Gastrocnemius medialis (tissue), 4 donors: ENCODE measurements at places on chromosomes 16 and 17.

- DNase-seq, result no peak
Measured at GRCh38 chr16:22665803-22666202, 148.2 kb upstream of the HS3ST2 start.

DNA sequence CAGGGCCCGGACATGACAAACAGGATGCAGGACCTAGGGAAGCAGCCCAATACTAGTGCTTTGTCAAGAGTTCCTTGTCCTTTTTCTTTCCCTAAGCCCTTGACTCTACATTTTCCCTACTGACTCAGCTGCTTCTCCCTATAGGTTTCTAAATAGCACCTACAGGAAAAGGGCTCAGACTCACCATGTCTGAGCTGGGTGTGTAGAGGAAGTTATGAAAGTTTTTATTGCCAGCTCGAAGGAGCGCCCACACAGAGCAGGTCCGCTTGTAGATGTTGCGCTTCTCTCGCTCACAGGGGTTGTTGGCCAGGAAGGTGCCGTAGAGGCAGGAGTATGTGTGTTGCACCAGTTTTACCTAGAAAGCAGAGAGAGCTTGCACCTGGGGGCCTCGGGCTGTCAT is 10.6 kb downstream of the MTMR4 start:
- DNase-seq, result no peak

- no peak for DNase-seq
Measured at GRCh38 chr17:48595278-48595999, 1.9 kb upstream of the HOXB5 start.

GRCh38 chr16:17970816-17971331 is 365.7 kb downstream of the NPIPA8 start:
- peak; percentile 67 for DNase-seq

DNA sequence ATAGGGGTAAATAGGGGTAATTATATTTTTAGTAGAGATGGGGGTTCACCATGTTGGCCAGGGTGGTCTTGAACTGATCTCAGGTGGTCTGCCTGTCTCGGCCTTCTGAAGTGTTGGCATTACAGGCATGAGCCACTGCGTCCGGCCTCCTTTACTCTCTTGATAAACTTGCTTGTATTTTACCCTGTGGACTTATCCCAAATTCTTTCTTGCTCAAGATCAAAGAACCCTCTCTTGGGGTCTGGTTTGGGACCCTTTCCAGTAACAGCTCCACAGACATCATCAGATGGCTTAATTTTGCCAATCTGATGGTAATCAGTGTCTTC is 5.6 kb upstream of the C1QTNF1 start:
- DNase-seq, result no peak

- no peak for DNase-seq
Measured at GRCh38 chr17:72104164-72104862, 16.5 kb upstream of the SOX9 start.

- DNase-seq, result no peak
Measured at GRCh38 chr17:44113868-44114840, 9.3 kb downstream of the HDAC5 start.

DNA sequence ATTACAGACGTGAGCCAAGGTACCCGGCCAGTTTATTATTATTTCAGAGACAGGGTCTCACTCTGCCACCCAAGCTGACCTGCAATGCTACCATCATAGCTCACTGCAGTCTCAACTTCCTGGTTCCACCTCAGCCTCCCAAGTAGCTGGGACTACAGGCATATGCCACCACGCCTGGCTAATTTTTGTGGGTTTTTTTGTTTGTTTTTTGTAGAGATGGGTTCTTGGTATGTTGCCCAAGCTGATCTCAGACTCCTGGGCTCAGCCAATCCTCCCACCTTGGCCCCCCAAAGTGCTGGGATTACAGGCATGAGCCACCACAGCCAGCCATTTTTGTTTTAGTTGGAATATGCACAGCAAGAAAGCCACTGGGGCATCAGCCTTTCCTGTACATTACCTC is 115.7 kb downstream of the MRM1 start:
- DNase-seq, result no peak

- DNase-seq, result no peak
Measured at GRCh38 chr16:30108059-30108850, 5.1 kb downstream of the GDPD3 start.

DNA sequence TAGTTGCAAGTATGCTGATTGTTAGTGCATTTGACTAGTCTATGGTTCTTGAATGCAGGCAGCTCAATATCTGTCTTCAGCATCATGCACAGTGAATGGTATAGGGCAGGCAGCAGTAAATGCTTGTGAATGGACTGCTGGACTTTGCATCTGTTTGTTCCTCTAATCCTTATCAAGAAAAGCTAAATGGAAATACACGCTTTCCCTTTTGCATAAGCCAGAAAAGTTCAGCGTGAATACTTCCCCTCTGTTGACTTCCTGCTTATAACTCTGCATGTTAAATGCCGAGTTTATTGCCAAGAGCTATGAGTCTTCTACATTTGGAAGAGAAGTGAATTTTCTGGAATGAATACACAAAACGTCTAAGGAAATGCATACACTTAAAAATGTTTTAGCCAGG is 127.9 kb upstream of the CPHXL start:
- DNase-seq, result no peak

DNA sequence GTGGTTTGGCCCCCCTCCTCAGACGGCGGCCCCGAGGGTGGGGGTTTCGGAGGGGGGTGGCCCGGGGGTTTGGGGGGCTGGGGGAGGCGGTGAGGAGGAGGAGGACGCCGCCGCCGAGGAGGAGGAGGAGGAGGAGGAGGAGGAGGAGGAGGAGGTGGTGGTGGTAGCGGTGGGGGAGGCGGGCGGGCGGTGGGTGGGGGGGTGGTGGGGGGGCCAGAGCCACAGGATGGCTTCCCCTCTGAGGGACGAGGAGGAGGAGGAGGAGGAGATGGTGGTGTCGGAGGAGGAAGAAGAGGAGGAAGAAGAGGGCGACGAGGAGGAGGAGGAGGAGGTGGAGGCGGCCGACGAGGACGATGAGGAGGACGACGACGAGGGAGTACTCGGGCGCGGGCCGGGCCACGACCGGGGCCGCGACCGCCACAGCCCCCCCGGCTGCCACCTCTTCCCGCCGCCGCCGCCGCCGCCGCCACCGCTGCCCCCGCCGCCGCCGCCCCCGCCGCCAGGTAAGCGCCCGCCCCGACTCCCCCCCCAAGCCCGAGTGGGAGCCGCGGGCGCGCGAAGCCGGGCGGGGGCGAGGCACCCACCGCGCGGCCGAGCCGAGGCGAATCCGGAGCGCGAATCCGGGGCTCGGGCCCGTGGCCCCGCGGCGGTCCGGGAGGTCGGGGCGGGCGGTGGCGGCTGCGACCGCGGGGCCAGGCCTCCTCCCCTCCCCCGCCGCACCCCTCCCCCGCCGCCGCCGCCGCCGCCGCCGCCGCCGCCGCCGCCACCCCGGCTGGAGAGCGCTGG is 3.8 kb upstream of the CHD3 start:
- DNase-seq, result no peak

GRCh38 chr16:77784441-77785372 is 3.7 kb upstream of the VAT1L start:
- no peak for DNase-seq

- no peak for DNase-seq
Measured at GRCh38 chr17:73952480-73953205, 250.8 kb upstream of the RPL38 start.

DNA sequence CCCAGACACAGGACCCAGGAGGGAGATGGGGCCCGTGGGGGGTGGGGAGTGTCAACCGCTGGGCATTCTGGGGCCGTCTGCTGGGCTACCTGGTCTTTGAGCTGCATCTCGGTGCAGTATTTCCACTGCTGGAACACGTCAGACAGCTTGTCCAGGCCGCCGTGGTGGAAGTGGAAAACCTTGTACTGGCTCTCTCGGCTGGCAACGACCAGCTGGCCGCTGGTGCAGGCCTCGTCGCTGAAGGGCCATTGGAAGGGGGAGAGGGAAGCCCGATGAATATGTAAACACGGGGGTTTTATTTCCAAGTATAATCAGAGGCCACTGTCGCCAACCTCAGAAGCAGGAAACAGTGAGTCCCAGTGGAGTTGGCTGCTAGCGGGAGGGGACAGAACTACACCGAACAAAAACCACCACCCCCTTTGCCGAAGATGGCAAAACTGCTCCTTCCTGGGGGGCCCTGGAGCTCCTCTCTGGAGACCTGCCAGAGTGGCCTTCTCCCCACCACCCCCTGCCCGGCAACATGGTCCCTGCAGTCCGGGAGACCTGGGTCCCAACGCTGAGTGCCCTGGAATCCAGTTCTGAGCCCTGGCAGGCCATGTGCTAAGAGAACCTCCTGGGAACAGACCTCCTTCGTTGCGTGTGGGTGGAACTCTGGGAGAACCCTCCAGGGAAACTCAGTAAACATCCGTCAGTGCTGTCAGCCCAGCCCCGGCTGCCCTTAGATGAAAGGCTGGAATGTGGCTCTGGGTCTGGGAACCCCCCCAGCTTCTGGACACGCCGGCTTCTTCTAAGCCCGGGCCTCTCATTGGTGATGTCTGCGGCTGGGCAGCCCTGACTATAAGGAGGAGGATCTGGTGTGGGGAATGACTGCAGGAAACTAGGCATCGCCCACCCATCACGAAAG is 84.1 kb downstream of the TBC1D16 start:
- no peak for DNase-seq

DNA sequence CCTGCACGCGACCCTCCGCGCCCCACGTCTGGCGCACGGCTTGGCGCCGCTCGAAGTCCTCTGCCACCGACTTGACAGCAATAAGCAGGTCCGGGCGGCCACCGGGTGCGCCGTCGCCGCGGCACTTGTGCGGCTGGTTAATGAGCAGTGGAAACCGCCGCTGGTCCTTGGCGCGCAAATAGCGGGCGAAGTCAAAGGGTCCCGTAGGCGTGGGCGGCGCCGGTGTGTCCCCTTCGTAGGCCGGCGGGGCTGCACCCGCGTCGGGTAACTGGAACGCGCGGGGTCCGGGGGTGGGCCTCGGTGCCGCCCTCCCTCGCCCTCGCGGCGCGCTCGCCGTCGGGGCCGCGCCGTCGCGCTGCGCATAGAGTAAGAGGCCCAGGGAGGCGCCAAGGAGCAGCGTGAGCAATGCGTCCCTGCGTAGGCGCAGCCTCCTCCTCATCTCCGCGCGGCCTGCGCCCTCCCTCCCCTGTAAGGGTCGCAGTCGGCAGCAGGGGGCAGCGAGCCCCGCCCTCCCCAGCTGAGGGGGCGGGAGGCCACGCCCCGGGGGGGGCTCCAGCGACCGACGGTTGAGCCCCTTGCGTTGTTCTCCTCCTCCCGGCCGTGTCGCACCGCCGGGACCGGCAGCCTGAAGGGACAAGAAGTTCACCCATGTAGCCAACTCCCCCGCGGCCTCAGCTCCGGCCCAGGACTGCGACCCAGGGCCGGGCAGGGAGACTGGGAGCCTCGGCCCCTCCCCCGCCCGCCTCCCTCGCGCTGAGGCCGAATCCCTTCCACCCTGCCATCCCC is 558 bp downstream of the B3GNT9 start:
- no peak for DNase-seq

DNA sequence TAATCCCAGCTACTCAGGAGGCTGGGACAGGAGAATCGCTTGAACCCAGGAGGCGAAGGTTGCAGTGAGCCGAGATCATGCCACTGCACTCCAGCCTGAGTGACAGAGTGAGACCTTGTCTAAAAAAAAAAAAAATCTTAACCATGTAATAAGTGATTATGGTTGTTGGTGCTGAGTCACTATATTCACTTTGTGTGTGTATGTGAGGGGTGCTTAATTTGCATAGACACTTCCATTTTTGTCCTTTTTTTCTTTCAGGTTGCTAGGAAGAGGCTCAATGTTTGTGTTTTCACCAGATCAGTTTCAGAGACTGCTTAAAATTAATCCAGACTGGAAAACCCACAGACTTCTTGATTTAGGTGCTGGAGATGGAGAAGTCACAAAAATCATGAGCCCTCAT is 18.2 kb downstream of the METTL9 start:
- no peak for DNase-seq

DNA sequence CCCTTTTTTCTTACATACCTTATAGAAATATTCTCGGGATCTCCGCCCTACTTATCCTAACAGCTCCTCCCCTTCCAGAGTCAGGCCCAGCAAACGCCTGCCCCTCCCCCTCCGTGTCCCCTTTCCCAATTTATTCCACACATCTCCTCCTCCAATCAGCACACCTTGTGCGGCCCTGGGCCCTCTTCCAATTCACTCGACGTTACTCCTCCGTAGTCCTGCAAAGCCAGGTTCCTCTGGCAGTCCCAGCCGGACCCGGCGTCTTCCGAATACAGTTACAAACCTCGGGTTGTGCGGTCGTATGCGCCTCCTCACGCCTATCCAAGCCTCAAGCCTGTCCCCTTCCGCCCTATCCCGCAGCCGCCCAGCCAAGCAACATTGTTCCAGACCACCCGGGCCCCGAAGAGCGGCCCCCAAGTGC is 677 bp downstream of the CBX1 start:
- peak; percentile 58 for DNase-seq

GRCh38 chr16:84528322-84528721 is 23.9 kb upstream of the MEAK7 start:
- no peak for DNase-seq

DNA sequence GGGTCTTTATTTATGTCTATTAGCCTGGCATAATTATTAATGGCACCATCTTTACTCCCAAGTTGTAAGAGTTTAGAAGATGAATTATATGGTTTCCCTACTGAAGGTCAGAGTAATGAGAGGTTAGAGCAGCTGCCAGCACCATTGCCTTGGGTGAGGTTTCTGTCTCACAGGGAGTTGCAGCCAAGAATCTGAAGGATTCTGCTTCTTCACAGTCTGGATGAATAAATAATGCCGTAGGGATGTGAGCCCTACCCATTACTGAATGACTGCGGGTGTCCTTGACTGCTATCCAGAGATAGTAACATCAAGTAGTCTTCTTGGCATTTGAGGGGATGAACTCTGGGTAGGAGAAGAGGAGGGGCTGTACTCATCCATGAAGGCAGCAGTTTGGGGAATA is 52.8 kb upstream of the SMIM36 start:
- DNase-seq, result no peak

GRCh38 chr17:42431758-42432161 is 8.7 kb upstream of the CAVIN1 start:
- DNase-seq, result no peak

- no peak for DNase-seq
Measured at GRCh38 chr16:80973991-80974390, 32.7 kb downstream of the CMC2 start.

DNA sequence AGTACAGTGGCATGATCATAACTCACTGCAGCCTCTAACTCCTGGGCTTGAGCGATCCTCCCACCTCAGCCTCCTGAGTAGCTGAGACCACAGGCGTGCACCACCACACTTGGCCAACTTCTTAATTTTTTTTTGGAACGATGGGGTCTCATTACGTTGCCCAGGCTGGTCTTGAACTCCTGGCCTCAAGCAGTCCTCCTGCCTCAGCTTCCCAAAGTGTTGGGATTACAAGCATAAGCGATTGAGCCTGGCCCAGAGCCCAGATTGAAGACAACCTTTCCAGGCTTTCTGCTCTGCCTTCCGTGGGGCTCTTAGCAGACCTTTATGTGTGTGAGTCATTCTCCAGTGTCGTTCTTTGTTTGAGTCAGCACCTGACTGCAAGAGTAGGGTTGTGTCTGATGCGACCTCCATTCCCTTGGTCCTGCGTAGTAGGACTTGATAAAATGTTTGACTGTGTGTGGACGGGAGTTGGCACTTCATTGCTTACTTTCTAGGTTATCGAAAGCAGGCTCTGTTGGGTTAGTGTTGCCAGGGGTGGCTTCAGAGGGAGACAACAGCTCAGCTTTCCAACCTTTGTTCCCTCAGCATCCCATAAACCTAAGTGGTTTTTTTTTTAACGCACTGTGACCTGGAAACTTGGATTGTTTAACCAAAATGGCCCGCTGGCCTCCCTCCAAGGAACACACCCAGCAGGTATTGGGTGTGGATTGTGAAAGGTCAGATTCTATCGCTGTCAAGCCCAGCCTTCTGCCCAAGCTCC is 26.4 kb downstream of the EEF2K start:
- no peak for DNase-seq

GRCh38 chr17:16428098-16428882 is 12.9 kb downstream of the TRPV2 start:
- no peak for DNase-seq

- DNase-seq, result peak; percentile 7
Measured at GRCh38 chr16:84284154-84284722, 10.4 kb upstream of the WFDC1 start.
